ENCODE measurements at places on chromosomes 16 and 17. TPM values are rescaled to one million over a fixed set of nuclear protein-coding genes. Genes with fewer than 3 reads are reported as not detected.
A peak's percentile ranks its signal among the peaks of the same experiment; 100 is the strongest.

DNA sequence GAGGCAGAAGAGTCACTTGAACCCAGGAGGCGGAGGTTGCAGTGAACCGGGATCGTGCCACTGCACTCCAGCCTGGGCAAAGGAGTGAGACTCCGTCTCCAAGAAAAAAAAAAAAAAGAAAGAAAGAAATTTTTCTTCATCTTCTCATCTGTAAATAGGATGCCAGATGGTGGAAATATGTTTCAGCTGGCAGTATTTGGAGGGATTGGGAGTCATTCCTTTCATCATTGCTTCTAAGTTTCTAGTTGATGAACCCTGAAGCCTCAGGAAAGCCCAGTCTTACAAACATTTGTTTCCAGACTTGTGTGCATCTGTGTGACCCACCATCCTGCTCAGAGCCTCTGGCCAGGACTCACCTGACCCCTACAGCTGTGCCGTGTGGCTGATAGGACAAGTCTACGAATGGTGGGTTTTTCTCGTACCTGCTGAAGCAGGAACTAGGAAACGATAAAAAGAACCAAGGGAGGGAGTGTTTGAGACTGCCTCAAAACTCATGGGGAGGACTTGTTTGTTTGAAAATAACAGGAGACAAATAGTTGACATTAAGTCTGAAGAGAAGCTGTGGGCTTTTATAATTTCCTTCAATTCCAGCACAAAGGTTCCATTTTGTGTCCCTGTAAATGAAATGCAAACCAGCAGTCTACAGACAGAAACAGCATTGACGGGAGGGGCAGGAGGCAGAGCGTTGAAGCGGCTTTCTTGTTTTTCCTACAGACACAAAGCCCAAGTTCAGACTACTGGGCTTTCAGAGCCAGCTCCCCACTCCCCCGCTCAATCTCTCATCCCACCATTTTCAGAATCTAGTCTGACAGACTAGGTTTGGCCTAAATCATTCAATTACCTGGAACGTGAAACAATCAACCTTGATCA lies 24.9 kb downstream of the CDRT4 start:
- DNase-seq, result no peak

- DNase-seq, result peak; percentile 37
These were observed 13.5 kb downstream of the KPNA2 start for GRCh38 chr17:68048996-68049395.

GRCh38 chr16:59964232-59964924 lies 1230.3 kb upstream of the GOT2 start:
- peak; percentile 24 for DNase-seq

- DNase-seq, result no peak
These were observed 11.7 kb upstream of the ST6GALNAC2 start for GRCh38 chr17:76597156-76598003.

DNA sequence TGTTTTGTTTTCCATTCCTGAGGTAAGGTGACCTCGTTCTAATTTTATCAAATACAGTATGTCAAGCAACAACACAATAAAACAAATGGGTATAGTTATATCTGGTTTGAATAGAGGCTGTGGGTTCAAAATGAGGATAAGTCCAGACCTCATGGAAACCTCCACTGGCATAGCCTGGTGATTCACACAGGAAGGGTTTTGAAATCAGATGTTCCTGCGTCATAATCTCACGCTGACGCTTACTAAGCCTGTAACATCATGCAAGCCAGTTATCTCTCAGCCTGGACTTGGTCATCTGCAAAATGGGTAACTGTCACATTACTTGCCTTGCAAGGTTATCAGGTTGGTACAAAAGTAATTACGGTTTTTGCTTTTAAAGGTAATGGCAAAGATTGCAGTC lies 1056.3 kb upstream of the EEF2KMT start:
- DNase-seq, result peak; percentile 69

- no peak for DNase-seq
These were observed 238.2 kb downstream of the CDH8 start for GRCh38 chr16:61797961-61798507.

- no peak for DNase-seq
These were observed 54.8 kb downstream of the PLXDC1 start for GRCh38 chr17:39096508-39097149.

The TBC1D3H gene
- not detected for total RNA-seq

The C16orf46 gene
- not detected for total RNA-seq

The C1QTNF8 gene
- not detected for total RNA-seq
